ENCODE measurements at places on chromosomes 3 and 15.
A peak's percentile ranks its signal among the peaks of the same experiment; 100 is the strongest.

DNA sequence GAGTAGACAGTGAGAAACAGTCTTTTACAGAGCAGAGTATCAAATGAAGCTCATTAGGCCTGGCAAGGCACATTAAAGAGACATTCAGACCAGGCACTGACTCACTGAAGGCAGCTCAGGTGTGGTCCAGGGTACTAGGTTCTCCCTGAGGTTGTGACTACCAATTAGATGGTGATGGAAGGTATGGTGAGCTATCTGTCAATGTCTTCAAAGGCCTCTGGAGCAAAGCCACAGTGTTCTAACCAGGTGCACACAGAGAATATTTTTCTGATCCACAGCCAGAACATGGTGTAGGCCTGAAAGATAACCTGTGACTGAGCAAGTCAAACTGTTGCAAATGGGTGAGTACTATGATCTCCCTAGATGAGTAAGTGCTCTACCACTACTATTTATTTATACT lies 51.5 kb downstream of the EOMES start:
- no peak for DNase-seq

DNA sequence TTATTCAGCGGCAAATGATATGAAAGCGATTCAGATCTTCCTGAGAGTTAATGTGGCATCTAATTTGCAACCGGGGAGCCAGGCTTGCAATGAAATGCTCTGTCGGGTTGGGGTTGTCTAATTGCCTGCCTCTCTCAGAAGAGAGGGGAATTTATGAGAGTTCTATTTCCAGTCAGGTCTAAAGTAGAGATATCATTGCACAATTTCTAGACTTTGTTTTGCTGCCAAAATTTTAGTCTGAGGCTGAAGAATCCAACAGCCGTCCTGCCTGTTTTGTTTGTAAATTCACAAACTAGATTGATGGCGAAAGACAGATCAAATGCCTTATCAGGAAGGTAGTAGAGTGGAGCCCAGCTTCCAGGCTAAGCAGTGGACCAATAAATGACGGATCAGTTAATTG lies 610 bp downstream of the LIPC start:
- DNase-seq, result no peak

- no peak for DNase-seq
Measured at GRCh38 chr3:150737874-150738679, 24.9 kb downstream of the SIAH2 start.

DNA sequence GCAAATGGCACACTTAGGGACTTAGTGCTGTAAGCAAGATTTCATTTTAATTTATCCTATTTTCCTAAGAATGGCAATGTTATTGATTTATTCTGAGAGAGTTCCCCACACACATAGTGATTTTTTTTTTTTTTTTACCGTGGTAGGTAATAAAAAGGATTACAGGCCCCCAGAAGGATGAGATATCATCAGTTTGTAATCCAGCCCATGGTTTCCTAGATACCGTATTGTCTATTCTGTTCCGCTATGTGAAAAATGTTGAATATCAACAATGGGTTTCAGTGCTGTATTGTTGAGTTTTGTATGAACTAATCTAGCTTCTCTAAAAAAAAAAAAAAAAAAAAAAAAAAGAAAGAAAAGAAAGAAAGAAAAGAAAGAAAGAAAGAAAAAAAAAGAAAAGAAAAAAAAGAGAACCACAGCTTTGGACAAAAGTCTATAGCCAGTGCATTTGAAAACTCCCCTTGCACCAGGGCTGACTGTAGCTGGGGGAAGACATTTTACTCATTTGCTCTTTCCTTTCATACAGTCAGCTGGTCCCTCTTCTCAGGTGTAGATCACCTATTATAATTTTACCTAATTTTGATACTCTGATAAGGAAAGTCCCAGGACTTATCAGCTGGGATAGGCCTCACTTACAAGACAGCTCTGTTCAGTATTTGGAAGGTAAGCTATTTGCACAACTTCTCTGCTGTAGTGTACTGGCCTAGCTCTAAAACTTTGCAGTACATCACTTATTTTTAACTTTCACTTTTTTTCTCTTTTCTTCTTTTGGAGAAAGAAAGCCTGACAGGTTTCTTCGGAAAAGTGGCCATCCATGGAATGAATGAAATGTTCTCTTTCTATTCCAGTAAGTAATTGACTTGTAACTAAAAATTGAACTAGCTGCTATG lies 101.4 kb upstream of the SOX2 start:
- DNase-seq, result no peak

DNA sequence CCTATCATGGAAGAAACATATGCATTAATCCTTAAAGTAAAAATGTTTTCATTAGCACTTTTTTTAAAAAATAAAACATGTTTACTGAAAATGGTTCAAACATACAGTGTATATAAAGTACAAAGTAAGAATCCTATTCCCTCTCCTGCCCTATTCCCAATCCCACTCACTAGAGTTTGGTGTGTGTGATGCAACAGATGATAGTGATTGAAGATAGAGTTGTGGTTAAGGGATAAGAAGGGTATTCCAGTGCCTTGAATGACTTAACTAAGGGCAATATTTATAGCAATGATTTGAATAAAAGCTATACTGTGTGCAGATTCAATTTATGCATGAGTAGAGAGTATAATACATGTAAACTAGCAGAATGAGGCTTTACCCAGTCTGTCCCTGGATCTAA lies 18.1 kb downstream of the ZNF280D start:
- DNase-seq, result no peak

- no peak for DNase-seq
Measured at GRCh38 chr3:52524258-52524751, 9.4 kb downstream of the NT5DC2 start.

DNA sequence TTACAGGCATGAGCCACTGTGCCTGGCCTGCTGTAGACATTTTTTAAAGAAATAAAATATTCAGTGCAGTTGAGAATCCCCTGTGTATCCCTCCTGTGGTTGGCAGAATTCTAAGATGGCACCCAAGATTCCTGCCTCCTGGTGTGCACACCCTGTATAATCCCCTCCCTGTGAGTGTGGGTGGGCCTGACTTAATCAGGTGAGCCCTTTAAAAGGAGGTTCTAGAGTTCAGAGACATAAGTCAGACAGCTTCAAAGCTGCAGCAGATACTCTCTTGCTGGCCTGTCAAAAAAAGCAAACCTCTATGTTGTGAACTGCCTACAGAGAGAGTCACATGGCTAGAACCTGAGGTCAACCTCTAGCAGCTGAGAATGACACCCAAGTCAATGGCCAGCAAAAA lies 7.0 kb upstream of the VIPR1 start:
- DNase-seq, result no peak

- no peak for DNase-seq
Measured at GRCh38 chr15:59150185-59150584, 45.2 kb downstream of the CCNB2 start.

- DNase-seq, result peak; percentile 57
Measured at GRCh38 chr15:25850154-25851111, 12.7 kb downstream of the ATP10A start.
